ENCODE measurements at places on chromosomes 4 and X.

DNA sequence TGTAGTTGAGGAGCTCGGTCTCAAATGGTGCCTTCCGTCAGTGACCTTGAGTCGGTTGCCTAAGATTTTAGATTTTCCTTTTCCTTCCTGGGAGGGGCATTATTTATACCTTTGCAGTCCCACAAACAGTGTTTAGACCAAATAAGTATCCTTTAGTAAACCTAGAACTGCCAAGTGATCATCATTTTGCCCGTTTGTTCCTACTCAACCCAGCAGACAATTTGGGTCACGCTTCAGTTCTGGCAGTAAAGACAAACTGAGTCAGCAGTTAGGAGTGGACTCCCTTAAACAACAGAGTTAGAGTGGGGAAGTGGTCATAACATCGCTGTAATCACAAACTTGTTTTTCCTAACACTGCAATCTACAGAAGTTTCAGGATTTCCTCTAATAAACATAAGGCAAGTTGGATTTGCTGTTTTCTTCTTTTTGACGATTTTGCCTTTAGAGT, 777 bp upstream of the WDFY3 start:
- peak; percentile 39 for DNase-seq

- DNase-seq: no peak
Measured at GRCh38 chr4:55765070-55765469, 54.5 kb upstream of the EXOC1L start.

DNA sequence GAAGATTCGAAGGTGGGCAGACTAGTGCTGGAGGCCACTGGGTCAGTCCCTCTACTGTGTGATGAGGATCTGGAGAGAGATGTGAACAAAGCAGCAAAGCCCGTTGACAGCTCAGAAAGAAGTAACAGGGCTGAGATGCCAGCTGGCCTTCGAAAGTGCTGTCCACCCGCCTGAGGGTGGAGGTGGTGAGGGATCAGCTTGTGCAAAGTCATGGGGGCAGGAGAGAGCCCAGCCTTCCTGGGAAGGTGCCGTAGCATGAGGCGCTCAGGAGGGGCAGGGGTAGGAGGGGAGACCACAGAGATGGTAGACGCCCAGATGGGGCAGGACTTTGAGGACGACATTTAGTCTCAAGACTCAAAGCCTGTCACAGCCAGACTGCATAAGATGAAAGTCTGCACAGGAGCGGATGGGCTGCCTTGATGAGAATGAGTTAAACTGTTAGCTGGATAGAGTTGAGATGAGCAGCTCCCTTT, 19.7 kb downstream of the TBC1D14 start:
- no peak for DNase-seq

GRCh38 chr4:181105487-181105886, 1137.7 kb upstream of the TENM3 start:
- DNase-seq: no peak

GRCh38 chr4:119136546-119136945, 914 bp downstream of the MYOZ2 start:
- no peak for DNase-seq

DNA sequence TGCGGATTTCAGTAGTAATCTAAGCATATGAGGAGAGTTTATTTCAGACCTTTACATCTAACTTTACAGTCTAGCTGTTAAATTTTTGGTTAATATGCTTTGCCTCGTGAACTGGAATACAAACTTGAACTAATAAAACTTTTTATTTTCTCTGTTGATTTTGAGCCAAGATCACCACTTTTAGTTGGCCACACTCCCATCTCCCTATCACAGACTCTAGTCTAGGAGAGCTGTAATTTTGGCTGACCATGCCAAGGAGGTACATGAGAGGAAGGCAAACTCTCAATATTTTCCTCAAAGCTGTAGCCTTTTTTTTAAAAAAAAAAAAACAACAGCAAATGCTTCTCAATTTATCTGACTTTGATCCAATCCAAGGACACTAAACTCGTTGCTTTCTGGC, 597.5 kb upstream of the PCDH7 start:
- DNase-seq: no peak

DNA sequence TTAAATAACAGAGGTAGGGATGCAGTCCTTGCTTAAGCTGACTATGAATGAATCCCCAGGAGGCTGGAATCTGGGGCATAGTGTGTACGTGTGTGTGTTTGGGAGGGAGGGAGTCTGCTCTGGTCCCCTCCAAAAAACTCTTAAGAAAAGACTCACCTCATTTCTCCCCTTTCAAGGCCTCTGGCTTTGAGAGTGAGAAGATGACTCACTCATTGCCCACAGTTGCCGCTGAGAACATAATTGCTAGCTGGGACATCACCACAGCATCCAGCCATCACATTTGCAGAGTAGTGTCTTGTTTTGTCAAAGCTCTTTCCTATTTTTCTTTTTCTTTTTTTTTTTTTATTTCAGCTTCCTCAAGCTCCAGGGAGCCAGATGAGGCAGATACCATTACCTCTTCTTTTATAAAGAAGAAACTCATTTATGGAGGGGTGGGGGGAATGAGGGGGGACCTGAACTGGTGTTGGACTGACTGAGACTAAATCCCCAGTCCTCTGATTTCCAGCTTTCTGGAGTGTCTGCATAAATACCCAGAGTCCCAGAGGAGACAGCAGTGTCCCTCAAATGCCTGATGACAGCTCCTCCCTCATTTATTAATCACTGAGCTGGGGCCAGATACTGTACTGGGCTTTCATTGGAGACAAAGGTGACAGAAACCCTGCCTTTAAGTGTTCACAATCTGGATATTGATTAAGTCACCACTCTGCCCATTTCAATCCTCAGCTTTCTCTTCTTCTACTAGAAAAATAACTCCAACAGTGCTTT, 61.9 kb upstream of the LAS1L start:
- no peak for DNase-seq

GRCh38 chr4:59979061-59979460, 1221.1 kb upstream of the ADGRL3 start:
- no peak for DNase-seq

GRCh38 chr4:123415977-123416376, 19.4 kb downstream of the SPRY1 start:
- no peak for DNase-seq

DNA sequence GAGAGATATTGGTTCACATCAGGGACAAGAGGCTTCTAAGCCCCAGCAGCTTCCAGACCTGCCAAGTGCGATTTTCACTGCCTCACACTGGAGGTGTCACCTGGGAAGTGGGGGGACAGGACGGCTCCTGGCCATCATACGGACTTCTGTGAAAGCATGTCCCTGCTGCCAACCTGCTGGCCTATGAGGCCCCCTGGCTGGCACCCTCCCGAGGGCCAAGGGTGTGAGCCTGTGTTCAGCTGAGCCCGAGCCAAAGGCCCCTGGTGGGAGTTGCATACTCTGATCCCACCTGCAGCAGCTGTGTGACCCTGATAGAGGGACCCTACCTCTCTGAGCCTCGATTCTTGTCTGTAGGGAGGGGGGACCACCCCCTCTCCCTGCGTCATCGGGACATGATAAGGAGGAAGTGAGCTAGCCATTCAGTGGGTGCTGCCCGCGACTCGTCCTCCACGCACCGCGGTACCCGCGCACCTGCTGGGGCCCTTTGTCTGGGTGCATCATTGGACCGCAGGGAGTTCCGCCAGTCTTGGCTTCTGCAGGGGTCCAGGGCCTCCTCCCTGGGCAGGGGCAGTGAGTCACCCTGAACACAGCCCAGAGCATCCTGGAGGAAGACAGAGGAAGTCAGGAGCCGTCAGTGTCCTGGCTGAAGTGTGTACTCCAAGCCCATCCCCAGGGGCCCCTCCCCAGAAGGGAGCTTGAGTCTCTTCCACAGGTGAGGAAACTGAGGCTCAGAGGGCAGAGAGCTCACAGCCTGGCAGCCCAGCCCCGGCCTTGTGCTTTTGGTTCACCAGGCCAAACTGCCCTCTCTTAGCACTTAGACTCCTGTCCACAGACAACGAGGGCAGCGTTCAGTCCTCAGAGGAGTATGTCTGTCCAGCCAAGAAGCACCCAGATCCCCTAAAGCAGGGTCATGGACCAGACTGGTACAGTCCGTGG, 24.1 kb downstream of the C4orf50 start:
- no peak for DNase-seq

DNA sequence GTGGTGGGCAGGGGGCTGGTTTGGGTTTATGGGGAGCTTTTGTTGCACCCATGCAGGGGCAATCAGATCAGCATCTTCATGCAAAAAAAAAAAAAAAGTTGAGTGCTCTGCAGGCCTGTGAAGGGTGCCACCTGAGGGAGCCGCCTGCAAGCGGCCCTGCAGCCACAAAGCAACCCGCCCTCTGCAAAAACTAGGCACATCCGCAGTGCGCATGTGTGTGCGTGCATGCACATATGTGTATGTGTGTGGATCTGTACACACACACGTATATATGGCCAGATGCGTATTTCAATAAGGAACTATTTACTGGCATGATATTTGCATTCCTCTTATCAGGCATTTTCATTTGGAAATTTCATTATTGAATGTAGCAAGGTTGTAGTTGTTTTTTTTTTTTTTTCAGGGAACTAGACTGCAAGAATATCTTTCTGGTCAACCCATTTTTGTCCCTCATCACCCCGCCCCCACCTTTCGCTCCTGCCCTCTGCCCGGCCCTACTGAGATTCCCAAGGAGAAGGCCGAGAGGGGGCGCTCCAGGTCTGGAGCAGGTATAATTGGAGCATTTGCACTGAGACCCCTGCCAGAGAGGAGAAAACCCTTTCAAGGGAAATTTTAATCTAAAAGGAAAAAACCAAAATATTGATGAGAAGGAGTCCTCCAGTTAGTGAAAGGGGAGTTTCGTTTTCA, 18.1 kb downstream of the CCNQ start:
- no peak for DNase-seq

- peak; percentile 64 for DNase-seq
Measured at GRCh38 chrX:10597871-10598270, 22.5 kb downstream of the MID1 start.

GRCh38 chrX:40094900-40095582, 2.7 kb downstream of the BCOR start:
- DNase-seq: peak; percentile 33

- no peak for DNase-seq
Measured at GRCh38 chr4:3284734-3285557, 7.9 kb upstream of the RGS12 start.

DNA sequence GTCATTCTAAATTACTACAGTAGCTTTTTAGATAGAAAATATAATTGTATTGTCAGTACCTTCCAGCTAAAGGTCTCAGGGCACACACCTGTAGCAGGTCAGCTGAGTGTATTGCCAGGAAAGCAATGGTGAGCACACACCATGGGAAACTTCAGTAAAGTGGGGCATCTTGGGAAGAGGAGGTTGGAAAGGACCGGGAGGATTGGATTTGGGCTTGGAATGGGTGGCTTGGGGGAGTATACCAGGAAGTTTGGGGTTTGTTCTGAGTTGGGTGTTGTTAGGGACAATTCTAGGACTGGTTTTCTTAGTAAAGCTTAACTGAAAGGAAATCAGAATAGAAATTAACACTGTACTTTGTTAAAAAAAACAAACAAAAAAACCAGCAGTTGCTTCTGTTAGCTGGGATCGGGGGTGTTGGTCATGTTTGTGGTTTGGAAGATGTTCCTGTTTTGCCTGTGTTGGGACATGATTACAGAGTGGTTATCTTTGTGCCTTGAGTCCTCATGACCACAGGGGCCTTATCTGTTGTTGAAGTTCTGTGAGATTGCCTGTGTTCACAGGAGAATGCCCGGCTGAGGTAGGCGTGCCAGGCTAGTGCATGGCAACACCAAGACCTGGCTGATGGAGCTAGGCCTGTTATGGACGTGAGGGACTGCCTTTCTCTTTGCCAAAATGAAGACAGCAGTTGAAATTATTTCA, 35.1 kb downstream of the PRIMPOL start:
- DNase-seq: no peak

DNA sequence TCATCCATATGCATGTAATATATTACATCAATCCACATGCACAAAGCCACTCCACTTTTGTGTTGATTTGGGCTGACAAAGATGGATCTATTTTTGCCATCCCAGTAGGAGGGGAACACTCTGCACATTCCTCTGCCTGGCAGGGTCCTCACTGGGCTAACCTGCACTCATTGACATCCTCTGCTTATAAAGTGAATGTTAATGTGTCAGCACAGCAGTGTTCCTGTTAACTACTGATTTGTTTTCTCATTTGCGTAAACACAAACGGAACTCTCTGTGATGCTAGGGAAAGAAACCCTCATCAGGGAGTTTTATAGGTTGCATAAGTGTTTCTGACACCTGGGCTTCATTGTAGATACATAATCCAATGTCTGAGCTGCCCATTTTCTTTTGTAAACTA, 826.0 kb downstream of the RAB28 start:
- no peak for DNase-seq

DNA sequence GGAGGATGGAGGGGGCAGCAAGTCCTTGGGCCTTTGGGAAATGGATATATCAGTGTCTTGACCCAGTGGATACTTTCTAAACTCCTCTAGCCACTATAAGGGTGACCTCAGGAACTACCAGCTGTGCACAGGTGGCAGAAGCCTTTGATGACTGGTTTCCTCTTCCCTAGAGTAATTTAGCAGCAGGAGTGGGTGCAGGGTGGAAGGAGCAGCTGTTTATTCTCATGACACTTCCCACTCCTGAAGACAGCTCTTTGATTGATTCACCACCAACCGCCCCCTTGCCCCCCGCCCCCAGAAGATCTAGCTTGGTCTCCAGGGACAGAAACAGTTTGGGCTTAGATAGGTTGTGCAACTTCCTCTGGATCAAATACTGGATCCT, 63.0 kb downstream of the GPC3 start:
- DNase-seq: no peak

GRCh38 chr4:183503497-183504063, 1.3 kb upstream of the ING2 start:
- DNase-seq: peak; percentile 58

All from HAP-1 (cell line).